ENCODE measurements at places on chromosomes 3 and 15.

- no peak for DNase-seq
These were observed 8.6 kb downstream of the SLC6A1 start for GRCh38 chr3:11001020-11001657.

DNA sequence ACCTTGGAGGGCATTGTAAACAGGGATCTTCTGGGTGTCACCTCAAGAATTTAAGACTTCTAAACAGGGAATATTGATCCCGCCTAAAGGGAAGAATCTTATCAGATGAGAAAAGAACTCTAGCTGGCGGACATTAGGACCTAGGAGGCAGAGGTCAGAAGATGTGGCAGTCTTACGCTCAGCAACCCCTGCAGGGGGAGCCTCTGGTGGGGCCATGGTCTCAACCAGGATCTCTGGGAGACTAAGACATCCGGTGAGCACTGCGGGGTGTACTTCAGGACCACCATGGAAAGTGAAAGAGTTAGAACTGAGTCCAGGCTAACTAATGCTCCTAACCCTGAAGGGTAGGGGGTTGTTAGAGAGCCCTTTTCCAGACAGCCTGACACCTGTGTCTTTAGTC is 295.2 kb downstream of the VGLL3 start:
- no peak for DNase-seq

GRCh38 chr3:88084097-88084501 is 25.0 kb downstream of the ZNF654 start:
- no peak for DNase-seq

DNA sequence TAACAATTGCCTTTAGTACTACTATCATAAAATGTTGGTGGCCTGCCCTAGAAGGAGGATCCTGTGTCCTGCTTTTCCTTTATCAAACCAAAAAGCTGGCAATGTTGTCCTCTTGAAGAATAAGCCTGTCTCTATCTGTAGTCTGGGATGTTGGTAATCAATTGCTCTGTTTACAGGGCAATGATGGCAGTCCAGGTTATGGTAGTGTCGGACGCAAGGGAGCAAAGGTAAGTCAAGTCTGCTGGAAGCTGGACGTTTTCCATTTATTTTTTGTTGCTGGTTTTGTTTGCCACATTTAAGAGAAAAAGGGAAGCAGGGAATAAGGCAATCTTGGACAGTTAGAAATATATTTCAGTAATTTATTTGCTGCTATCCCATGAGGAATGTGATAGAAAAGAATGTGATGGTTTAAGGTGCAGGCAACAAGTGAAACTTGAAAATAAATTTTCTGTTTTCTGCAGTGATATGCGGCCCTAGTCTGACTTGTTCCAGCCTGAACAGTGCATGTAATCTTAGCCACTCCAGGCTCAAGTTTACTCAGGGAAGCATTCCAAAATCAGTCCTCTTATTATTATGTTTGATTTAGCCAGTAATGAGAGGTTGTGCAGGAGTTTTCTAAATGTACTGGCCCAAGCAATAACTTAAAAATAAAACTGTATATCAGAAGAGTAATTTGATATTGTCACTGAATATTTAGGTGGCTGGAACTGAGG is 110.3 kb downstream of the COL6A6 start:
- no peak for DNase-seq

- DNase-seq: no peak
These were observed 307.6 kb downstream of the GAP43 start for GRCh38 chr3:115930922-115931321.

DNA sequence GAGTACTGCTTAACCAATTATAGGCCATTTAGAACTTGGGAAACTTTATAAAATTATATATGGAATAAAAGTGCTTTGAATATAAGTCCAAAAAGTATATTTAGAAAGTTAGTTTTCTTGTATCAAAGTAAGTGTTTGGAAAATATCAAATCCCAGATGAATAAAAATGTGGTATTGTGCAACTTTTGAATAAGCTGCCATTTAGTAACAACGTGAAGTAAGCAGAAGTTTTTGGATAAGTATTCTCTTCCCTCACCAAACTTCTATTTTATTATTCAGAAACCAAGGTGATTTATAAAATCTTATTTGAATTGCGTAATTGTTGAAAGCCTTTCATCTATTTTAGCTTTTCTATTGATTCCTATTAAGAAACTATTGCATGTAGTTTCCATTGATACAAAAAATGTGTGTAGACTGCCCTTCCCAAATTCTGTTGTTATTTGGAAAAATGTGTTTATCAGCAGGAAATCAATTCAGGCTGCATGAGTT is 806.2 kb downstream of the NSUN3 start:
- no peak for DNase-seq

GRCh38 chr3:170524073-170524472 is 61.8 kb downstream of the SLC7A14 start:
- DNase-seq: no peak

GRCh38 chr3:181564222-181564621 is 147.5 kb upstream of the SOX2 start:
- DNase-seq: no peak

DNA sequence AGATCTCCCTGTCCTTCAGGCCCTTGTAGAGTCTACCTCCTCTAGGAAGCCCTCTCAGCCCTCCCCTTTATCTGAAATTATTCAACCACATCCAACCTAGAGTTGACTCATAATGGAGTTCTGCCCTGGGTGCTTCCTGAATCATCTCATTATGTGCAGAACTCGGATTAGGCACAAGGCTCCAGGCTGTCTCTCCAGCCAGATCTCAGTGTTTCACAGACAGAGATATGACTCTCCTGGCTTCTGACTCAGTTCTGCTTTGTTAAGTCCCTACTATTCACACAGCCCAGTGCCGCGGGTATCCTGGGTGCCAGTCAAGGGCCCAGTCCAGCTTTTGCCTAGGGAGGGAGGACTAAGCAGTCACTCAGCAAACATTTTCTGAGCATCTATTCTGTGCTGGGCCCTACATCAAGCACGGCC is 9.3 kb downstream of the STRA6 start:
- DNase-seq: peak; percentile 75

- DNase-seq: peak; percentile 94
These were observed at the start of gene DISP2 for GRCh38 chr15:40357723-40358470. TSS of gene DISP2 (plus strand) at chr15:40358219. CDS start at chr15:40358322, 103 bp downstream.

GRCh38 chr3:16547561-16548357 is 34.3 kb upstream of the RFTN1 start:
- DNase-seq: no peak

DNA sequence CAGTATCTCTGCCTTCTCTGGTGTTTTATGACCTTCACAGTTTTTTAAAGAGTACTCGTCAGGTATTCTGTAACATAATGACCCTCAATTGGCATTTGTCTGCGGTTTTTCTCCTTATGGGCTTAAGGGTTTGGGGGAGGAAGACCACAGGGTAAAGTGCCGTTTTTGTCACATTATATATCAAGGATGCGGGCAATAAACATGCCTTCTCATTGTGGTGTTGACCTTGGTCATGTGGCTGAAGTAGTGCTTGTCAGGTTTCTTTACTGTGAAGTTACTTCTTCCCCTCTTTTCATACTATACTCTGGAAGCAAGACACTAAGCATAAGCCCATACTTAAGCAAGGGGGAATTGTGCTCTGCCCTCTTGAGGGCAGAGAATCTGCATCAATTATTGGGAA is 16.6 kb downstream of the CAPN3 start:
- DNase-seq: no peak

GRCh38 chr15:63277893-63278456 is 570 bp downstream of the APH1B start:
- no peak for DNase-seq

GRCh38 chr3:108222853-108223565 is 785 bp upstream of the IFT57 start:
- DNase-seq: no peak

GRCh38 chr3:184619369-184619768 is 57.8 kb downstream of the EPHB3 start:
- DNase-seq: no peak

DNA sequence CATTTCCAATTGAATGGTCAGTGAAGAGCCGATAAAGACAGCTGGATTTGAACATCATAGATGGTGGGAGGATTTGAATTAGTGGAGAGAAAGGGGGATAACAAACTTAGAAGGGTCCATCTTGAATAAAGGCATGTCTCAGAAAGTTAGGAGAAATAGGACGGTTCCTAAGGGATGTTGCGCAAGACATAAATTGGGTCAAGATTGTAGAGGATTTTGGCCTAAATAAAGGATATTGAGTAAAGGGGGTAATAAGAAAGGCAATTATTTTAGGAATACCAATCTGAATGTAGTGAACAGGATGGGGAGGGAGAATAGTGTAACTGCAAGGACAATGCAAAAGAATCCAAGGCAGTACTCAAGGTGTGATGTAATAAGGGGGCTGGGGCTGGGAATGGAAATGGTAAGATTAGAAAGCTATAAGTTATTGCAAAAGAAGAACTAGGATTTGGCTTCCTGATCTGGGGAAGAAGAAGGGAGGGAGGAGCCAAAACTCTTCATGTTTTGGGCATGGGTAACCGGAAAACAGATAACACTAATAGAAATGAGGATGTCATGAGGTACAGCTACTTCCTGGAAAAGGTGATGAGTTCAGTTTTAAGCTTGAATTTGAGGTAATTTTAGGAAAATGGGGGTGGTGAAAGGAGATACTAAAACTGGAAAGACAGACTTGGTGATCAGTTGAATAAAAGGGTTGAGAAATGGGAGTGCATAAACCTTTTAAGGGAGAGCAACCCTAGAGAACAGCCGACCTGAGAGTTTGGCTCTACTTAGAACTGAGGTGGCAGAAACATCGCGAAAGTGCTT is 17.3 kb upstream of the TRPC1 start:
- no peak for DNase-seq
